ENCODE measurements at places on chromosomes 1 and 21.

- no peak for DNase-seq
Observed at GRCh38 chr1:154429118-154429517, 24.0 kb downstream of the IL6R start.

DNA sequence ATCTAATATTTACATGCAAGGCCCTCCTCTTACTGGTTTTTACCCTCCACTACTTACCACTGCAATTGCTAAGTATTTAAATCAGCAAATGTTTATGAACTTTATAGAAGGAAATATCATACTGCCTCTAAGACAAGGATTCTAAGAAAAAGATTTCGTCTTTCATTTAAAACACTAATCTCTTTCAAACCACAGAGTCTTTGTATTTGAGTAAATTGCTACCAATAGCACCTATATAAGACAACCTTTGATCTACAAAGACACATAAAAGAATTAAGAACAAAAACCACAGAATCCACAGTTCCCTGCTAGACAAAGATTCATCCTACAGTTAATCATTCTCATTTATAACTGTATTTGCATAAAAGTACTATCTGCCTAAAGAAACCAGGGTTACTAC, 37.6 kb downstream of the RNF115 start:
- DNase-seq = no peak

DNA sequence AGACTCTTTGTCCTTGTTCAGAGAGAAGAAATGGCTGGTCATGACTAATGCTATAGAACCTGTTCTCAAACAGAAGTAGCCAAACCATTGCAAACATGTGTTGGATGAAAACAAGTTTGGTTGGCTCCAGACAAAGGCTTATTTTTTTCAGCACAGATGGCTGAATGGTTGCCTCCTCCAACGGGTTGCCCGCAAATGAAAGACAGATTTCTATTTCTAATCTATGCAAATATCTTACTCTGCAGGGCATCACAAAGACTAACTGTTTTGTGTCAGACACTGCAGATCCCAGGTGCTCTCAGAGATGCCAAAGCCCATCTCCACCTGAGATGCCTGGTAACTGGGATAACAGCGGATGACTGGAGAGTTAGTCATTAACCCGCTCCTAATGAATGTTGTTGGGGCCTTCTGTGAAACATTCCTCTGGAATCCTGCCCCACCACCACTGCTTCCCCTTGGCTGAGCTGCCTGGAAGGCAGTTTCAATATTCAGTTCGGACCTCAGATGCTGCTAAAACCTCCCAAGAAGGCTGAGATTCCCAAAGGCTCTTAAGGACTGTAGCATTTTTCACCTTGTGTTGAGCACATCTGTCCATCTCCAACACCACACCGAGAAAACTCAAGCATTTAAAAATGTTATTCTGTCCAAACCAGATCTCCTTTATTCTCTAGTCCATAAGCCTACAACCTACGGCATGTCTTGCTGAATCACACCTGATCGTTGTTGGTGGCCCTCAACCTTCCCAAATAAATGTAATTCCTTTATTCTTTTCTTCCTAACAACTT, 104.4 kb downstream of the PTPN14 start:
- no peak for DNase-seq

GRCh38 chr1:186967656-186968394, 139.1 kb downstream of the PLA2G4A start:
- no peak for DNase-seq

GRCh38 chr1:86852289-86852688, 61.6 kb downstream of the SELENOF start:
- no peak for DNase-seq

DNA sequence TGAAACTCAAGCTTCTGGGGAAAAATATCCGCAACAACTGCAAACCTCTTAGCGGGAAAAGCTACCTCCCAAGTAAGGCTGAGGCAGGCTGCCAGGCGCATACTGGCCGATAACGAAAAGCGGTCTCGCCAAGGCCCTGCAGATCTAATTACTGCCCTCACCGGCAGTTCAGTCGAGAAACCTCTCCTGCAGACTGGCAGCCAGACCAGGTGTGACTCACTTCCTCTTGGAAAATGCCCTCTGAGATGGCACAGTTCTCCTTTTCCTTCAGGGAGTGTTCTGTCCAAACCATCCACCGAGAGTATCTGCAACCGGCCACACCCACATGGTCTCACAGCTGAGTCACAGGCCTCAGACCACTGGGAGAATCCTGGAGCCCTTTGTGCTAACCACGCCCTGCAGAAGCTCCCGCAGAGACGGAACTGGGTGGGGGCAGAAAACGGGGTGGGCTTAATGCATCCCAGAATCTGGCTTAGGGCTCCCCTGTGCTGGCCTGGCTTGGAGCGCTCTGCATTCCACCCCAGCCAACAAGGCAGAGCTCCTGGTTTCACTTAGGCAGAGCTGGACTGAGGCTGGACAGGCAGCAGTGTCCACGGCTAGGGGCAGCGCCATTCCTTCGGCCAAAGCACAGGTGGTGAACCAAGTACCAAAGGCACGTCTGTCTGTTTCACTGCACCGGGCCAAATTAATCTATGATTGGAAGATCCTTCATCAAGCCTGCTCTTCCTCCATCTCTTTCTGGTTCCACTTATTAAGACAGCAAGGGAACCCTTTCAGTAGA, 1.2 kb downstream of the S100A10 start:
- DNase-seq = no peak

- DNase-seq = no peak
Observed at GRCh38 chr1:175331891-175332290, 139.3 kb upstream of the KIAA0040 start.

GRCh38 chr1:239879321-239880170, 212.1 kb upstream of the FMN2 start:
- no peak for DNase-seq

- peak; percentile 89 for DNase-seq
Observed at GRCh38 chr1:25895365-25895990, 10.7 kb downstream of the STMN1 start.

DNA sequence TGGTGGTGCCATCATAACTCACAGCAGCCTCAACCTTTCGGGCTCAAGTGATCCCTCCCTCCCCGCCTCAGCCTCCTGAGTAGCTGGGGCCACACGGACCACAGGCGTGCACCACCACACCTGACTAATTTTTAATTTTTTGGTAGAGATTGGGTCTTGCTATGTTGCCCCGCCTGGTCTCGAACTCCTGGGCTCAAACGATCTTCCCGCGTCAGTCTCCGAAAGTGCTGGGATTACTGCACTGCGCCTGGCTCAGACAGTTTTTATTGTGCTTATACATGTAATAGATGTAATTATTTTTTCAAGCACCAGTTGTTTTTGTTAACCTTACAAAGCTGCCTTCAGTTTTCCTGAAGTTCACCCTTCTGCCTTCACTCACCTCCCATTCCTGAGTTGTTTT, 38.0 kb upstream of the HMGN1 start:
- DNase-seq = no peak

DNA sequence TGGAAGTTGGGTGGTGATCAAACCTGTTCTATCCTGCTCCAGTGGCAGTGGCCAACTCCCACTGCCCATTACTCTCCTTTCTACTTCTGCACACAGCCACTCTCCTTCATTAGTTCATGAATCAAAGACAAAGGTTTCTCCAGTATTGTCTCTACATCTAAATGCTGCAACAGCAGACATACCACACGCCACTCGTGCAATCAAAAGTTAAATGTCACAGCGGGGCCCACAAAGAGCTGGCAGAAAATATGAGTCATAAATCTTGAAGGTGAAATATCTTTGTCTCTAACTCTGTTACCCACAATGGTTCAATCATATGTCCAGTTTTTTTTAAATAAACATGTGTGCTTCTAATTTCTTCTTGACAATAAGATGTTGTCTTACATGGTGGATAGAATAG, 13.3 kb downstream of the APCS start:
- DNase-seq = no peak

DNA sequence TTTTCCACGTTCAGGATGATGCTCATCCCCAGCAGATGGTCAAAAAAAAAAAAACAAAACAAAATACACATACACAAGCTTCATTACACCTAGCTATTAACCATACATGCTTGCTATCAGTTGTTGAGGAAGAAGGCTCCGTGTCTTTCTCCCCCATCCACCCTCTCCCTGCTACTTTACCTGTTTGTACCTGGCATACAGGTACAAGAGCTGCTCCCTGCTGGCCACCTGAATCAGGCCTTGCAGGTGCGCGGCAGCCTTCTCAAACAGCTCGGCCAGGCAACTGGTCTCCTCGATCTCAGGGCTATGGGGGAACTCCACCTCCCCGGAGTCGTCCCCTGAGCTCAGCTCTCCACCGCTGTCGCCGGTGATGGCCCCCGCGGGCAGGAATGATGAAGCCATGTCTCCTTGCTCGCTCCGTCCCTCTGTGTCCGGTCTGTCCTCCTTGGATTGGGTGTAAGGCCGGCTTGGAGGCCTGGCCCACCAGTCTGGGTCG, 464 bp downstream of the ACBD6 start:
- DNase-seq = no peak

GRCh38 chr1:156244712-156245111, 2.7 kb downstream of the BGLAP start:
- DNase-seq = no peak

GRCh38 chr1:94325377-94326302, 88.3 kb upstream of the ARHGAP29 start:
- peak; percentile 89 for DNase-seq

DNA sequence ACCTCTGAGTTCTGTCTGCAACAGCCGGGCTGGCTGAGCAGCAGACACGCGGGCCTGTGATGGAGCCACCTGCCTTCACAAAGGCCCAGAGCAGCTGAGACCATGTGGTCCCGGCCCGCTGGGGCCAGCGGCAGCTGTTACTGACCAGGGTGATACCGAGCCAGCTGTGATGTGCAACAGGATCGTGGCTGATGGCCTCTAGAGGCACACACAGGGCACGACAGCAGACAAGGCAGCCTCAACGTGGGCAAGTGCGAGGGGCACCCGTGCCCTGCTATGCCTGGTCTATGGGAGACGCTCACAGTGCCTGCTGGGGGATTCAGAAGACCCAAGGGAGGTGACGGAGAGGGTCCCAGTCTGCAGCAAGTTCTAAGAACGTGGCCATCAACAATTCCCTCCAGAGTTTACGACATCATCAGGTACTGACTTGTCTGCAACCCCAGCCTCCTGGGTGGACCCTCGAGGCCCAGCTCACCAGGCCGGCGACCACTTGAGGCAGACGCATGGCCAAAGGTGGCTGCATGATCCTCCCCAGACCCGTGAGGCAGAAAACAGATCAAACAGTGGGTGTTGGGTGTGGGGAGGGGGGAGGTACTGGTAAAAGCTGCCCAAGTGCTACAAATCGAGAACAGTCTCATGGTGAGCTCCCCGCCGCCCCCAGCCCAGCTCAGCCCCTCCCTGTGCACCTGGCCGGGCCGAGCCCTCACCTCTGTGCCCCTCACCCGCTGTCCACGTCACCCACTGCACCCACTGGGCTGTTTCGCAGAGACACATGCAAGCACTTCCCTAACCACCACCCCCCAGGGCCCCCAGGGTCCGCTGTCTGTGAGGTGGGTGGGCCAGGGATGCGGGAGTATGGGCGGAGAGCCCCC, 6.0 kb downstream of the POFUT2 start:
- no peak for DNase-seq

DNA sequence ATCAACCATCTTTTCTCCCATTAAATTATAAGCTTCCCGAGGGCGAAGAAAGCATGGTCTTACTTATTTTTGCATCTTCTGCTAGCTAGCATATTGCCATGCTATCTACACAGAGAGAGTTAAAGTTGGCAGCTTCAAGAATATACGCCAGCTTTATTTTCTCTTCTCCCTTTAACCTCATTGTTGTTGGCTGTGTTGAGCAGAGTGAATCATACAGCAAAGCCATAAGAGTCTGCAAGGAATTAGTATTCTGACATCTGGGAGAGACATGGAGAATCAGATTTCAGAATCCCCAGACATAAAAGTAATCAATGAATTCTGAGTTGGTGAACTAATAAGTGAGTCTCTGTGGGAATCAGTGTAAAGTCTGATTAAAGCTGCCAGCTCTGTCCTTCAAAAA, 649.6 kb upstream of the PTBP2 start:
- DNase-seq = no peak

DNA sequence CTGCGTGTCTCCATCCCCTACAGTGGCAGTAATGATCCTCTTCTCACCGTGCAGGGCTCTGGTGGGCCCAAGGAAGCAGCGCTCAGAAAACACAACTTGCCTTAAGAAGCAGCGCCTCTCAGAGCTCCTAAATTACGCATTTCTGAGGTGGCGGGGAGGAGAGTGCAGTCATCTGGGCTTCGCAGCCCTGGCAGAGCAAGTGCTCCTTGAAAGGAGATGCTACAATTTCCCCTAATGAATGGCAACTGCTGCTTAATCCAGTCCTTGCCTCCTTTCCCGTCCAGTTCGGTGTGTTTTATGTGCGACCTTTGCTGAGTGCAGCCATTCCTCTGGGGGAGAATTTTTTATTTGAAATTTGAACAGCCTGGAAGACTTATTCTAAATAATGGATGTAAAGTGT, 287.3 kb downstream of the PTPRU start:
- no peak for DNase-seq

DNA sequence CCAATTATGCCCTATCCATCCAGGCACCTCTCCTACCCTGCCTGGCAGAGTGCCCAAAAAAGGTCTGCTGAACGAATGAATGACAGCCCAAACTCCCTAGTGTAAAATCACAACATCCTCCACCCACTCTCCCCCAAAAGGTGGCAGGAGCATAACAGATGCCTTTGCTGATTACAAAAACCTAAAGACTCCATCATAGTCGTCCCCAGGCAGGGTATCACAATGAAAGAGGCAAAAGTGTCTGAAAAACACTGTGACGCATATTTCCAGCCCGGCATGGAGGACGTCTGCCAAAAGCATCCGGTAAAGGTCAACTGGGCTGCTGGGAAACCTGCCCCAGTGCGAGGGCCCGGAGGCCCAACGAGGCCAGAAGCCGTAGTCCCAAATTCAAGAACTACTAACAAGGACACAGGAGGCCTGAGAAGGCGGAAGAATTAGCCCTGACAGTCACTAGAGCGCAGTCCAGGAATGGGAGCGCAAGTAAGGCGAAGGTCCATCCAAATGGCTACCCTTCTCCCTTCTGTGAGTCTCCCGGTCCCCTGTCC, 576 bp downstream of the SMIM12 start:
- DNase-seq = no peak
